ENCODE measurements at places on chromosomes 11 and 22.

DNA sequence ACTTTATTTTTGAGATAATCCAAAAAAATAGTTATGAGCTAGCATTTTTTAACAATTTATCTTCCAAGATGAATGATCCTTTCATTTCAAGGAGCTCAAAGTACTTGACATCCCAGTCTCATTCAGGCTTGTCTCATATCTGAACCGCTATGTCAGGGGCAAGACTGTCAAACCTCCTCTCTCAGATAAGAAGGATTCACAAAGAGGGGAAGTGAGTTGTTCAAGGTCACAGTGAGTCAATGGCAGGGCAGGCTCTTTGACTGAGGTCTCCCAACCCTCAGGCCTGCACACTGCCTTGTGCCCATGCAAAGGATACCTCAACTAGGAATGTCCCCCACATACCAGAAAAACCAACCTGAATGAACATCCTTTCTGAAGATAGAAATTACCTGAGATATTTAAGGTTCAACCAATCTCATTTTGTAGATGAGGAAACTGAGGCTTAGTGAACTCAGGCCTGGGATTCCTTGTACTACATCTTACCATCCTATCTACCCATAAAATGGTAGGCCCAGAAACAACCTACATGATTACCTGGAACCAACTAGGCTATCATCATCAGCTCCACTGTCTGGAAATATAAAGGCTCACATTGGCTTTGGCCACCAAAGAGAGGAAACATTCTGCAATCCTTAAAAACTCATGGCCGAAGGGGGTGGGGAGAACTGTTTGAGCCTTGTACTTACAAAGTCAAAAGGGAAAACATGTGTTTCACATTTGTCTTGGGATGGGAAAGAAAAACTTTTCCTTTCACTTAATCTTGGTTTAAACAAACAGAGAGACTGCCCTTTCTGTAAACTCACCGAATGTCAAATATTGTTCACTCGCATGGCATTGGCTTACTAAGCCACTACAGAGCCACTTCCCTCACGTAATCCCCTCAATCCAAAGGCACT, 51.1 kb downstream of the LIF start:
- H3K4me3 ChIP-seq = no peak overlapping the region
- H3K27me3 ChIP-seq = no peaks in the 10 kb centered on the region
- no peak for DNase-seq
- peaks cover 20% of the 10 kb centered on the region for H3K4me1 ChIP-seq

DNA sequence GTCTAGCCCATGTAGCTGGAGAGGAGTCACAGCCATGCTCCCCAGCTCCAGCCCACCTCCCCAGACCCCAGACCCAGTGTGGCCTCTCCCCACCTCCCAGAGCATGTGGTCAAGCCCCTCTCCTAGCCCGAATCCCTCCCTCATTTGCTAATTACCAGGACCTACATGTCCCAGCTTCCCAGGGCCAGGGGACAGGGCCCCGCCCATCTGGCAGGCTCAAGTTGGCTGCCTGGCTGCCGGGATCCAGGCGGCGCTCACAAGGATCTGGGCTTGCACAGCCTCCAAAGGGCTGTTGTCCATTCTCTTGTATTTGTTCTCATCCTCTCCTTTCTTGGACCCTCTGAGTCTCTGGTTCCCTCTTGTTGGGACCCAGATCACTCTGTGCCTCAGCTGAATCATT, 4.6 kb upstream of the MIF start:
- peaks cover 3% of the 10 kb centered on the region for H3K27me3 ChIP-seq
- peaks cover 13% of the 10 kb centered on the region for H3K4me1 ChIP-seq
- H3K4me3 ChIP-seq = no peak overlapping the region
- H3K27ac ChIP-seq = no peak overlapping the region
- no peak for DNase-seq

- H3K4me1 ChIP-seq = peaks cover 5% of the 10 kb centered on the region
- no peak for DNase-seq
- H3K4me3 ChIP-seq = no peak overlapping the region
Measured at GRCh38 chr22:30252411-30253204, 6.0 kb upstream of the LIF start.

DNA sequence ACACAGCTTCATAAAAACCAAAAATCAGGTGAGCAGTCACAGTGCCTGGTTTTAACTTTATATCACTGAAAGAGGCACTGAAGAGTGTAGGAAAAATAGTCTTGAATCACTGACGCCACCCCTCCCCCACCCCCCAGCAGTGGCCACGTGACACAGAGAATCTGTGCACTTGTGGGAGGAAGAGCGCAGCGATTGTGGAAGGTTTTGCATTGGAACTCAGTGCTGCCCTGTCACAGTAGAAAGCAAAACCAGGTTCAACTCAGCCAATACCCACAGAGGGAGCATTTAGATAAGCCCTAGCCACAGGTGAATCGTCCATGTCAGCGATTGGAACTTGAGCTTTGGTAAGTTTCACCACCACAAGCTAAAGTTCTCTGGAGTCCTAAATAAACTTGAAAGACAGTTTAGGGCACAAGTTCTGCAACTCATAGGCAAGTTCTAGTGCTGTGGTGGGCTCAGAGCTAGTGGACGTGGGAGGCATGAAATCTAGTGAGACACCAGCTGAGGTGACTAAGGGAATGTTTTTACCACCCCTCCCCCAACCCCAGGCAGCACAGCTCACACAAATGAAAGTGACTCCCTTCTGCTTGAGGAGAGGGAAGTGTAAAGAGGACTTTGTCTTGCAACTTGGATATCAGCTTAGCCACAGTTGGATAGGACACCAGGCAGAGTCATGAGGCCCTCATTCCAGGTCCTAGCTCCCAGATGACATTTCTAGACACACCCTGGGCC, 13.3 kb downstream of the OR52B2 start:
- H3K27ac ChIP-seq = no peak overlapping the region
- H3K4me1 ChIP-seq = no peaks in the 10 kb centered on the region
- H3K36me3 ChIP-seq = no peaks in the 10 kb centered on the region

DNA sequence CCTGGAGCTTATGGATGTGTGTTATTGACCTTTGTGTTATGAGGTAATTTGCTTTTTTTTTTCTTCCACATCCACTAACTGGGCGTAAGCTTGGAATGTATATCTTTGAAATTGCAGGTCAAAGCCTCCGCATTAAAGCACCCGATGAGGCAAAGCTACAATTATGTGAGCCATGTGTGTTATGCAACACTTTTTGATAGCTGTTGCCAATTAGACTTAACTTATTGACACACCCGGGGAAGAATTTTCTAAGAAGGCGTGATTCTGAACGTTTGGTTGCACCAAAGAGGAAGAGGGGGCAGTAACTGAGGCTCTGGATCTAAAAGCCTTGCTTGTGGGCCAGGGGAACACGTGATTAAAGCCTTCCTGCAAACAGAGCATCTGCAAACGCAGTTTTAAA, 610 bp upstream of the TEX12 start:
- no peak overlapping the region for H3K27ac ChIP-seq
- H3K4me3 ChIP-seq = no peak overlapping the region
- no peak for DNase-seq
- no peaks in the 10 kb centered on the region for H3K36me3 ChIP-seq

- no peak overlapping the region for H3K27ac ChIP-seq
- peaks cover 5% of the 10 kb centered on the region for H3K36me3 ChIP-seq
- no peak for DNase-seq
- no peaks in the 10 kb centered on the region for H3K27me3 ChIP-seq
- H3K4me3 ChIP-seq = no peak overlapping the region
Measured at GRCh38 chr11:108364159-108364558, 103.2 kb downstream of the C11orf65 start.

DNA sequence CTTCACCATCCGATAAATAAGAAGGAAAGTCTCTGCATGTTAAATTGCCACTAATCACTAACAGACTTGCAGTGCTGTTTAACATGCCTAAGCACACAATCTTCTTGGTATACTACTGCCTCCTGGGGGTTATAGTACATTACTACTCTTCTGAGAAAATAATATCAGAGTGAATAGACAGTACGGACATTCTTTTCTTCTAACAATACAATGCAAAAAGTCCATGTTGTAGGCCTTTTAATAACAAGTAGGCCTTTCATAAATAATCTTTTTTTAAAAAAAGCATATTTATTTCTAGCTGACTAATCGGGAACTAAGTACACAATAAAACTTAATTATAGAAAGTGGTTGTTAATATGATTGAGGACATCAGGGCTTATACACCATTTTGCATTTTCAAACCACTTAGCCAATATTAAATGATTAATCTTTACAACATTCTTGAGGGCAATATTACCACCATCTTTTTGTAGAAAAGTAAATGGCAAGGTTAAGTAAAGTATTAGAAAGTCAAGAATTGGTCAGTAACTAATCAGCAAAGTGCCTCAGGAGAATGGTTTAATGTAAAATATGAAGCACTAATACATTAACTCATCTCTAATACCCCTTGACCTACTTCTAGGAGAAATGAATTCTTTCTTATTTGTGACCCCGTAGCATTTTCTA, 84.7 kb downstream of the TTC28 start:
- no peak overlapping the region for H3K27ac ChIP-seq
- H3K4me1 ChIP-seq = no peaks in the 10 kb centered on the region
- no peaks in the 10 kb centered on the region for H3K27me3 ChIP-seq
- H3K4me3 ChIP-seq = no peak overlapping the region
- H3K36me3 ChIP-seq = no peaks in the 10 kb centered on the region

DNA sequence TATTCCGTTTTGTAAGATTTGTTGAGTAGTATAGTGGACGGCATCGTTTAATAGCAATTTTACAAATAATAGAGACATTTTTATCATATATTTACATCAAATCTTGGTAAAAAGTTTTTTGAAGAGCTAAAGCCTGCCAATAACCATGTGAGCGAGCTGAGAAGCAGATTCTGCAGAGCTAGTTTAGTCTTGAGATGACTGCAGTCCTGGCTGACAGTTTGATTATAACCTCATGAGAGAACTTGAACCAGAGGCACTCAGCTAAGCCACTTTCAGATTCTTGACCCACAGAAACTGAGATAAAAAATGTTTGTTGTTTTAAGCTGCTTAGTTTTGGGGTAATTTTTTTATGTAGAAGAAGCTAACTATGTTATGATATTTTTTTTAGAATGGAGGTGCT, 78.9 kb downstream of the PDE3B start:
- no peaks in the 10 kb centered on the region for H3K36me3 ChIP-seq
- no peak overlapping the region for H3K27ac ChIP-seq
- H3K4me1 ChIP-seq = no peaks in the 10 kb centered on the region
- no peak overlapping the region for H3K4me3 ChIP-seq
